T-helper 2 cell treated with Interferon-gamma antibody and Interleukin-4, amounts not matched to agents 100 ng/mL and 5 ng/mL, for 36 hours (primary cell): ENCODE measurements at places on chromosomes 1 and 21. TPM values are rescaled to one million over a fixed set of nuclear protein-coding genes. Genes with fewer than 3 reads are reported as not detected.

Gene LAMTOR2
- total RNA-seq, result 69.4 and 71.6 TPM in 2 replicates

Gene MUTYH
- 45.1 and 57.2 TPM in 2 replicates for total RNA-seq

Gene PPIAL4G
- total RNA-seq, result 0.41 and 0.68 TPM in 2 replicates

Gene S100A3
- not detected in 2 replicates for total RNA-seq

Gene KRTAP13-2
- not detected in 2 replicates for total RNA-seq

Gene PTAFR
- total RNA-seq, result 0.23 TPM in 2 replicates

Gene CSF3R
- 0.93 and 1.2 TPM in 2 replicates for total RNA-seq

Gene JUN
- total RNA-seq, result 18.4 and 18.7 TPM in 2 replicates
